ENCODE measurements at places on chromosomes 3 and 15.
A peak's percentile ranks its signal among the peaks of the same experiment; 100 is the strongest.

- ATAC-seq: no peak
These were observed at the start of gene PLA2G4B for GRCh38 chr15:41838400-41838897. Gene PLA2G4B (plus strand): TSS chr15:41838847. CDS start chr15:41838914, 67 bp downstream.

DNA sequence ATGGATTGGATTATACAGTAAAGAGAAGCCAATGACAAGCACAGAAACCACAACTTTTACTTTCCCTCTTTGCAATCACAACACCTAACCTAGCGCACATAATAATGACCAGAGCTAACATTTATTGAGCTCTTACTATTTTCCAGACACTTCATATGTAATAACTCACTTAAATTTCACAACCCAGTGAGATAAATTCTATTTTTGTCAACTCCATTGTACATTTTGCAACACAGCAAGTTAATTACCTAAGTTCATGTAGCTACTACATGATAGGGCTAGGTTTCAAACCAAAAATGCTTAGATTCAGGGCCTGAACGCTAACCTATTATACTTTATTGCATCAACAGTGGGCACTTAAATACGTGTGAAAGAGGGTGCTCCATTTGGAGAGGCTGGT, 89.5 kb downstream of the GADL1 start:
- no peak for ATAC-seq

DNA sequence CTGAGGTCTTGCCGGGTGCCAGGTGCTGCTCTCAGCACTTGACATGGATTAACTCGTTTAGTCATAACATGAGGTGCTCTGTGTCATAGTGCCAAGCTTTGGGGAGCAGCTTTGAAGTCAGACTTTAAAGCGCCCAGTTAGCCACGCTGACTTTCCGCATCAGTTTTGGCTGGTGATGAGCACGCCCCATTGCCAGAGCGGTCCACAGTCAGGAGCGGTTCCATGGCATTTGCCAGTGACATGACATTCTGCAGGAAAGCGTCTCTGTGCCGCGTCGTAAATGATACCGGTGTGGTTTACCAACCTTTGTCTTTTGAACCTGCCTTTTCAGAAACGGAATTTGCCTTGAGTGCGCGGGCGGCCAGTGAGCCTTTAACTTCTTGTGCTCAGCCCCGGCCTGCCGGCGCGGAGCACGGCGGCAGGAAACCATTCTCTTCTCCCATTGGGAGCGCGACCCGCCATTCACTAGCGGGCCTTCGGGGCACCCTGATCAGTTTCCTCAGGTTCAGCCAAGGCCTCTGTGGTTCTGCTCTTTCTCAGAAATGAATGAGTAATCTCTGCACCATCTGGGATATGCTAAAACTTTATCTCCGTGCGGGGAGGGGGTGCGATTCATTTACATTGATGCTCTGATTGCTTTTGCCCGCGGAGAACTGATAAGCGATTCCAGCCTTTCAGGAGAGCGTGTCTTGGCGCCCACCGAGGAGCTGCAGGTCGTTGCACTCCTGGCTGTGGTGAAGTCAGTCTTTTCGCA, 1.7 kb upstream of the SLC2A2 start:
- peak; percentile 92 for ATAC-seq

- no peak for ATAC-seq
These were observed 454 bp downstream of the C15orf62 start for GRCh38 chr15:40770147-40770721.

DNA sequence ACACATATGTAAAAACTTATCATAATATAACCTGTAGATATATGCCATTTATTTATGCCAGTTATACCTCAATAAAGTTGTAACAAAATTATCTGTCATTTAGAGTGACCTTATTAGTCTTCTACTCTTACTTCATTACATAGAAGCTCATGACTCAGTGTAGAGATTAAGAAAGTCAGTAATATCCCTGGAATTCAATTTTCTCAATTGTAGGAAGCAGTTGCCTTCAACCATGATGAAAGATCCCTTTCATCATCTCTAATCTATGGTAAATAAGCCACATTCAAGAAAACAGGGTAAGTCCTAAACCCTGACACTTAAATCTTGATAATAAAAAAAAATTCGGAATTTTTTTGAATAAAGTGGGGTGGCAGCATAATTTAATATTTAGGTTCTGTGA, 216.5 kb upstream of the PEX5L start:
- ATAC-seq: no peak

GRCh38 chr3:29011441-29011840, 269.4 kb upstream of the RBMS3 start:
- ATAC-seq: peak; percentile 64

- ATAC-seq: no peak
These were observed 7.7 kb downstream of the CCR9 start for GRCh38 chr3:45894015-45894414.

GRCh38 chr15:57228395-57228794, 147.9 kb upstream of the CGNL1 start:
- ATAC-seq: no peak

- ATAC-seq: no peak
These were observed 241.1 kb downstream of the RYR3 start for GRCh38 chr15:33551860-33552259.

DNA sequence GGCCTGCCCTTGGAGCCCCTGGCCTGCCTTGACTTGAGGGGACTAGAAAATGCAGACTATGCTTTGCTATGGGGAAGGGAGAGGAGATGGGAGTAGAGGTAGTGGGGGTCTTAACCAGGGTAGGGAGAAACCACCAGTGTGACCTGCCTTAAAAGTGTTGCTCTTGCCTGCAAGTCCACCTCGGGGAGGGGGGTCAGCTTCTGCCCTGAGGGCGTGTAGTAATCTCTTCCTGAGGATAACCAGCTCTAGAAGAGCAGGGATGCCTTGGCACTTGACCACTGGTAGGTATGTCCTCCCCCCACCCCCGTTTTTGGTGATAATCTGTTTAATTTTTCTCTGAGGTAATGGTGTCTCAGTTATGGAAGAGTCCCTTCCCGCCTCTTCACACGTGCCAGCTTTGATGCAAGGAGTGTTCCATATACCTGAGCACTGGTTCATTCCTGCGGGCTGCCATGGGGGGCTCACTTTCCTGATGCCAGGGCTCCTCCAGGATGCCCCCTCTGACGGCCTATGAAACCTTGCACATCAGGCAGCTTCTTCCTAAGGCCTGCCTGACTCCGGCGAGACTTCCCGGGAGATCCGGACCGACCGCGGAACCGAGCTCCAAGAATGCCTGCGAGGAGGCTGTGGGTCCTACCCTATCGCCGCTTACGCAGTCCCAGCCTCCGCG, 780 bp upstream of the P4HTM start:
- no peak for ATAC-seq

GRCh38 chr3:155442072-155442471, 148.6 kb upstream of the STRIT1 start:
- peak; percentile 59 for ATAC-seq

DNA sequence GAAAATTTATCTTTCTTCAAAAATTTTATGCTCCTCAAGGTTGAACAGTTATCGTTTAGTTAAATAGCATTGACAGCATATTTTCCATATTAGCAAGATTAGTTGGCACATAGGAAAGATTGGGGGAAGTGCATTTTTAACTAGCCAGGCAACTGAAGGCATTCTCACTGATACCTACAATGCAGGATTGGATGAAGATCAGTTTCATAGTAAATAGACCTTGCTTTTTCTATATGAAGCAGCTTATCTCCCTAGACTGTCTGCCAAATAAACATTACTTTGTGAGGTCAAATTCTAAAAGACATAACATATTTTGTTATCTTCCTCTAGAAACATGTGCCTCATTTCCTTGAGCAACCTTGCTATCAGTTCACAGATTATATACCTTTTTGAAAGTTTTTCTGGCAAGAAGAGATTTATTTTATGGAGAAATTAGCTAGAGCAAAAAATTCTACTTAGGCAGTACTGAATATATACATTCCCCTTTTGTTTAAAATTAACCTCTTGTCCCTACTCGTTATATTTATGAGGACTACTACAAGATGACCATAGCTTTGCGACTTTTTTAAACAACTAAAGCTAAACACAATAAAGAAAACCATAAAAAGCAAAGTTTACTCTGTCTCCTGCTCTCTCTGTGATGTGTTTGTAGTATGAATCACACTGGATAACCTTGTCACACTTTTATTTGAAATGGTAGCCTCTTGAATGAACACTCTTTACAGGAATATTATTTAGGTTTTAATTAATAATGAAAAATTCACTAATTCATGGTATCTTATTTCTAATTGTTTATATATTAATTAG, 654.9 kb upstream of the TBL1XR1 start:
- no peak for ATAC-seq

All from motor neuron (in vitro differentiated cells).